ENCODE measurements at places on chromosomes 5 and 9.

DNA sequence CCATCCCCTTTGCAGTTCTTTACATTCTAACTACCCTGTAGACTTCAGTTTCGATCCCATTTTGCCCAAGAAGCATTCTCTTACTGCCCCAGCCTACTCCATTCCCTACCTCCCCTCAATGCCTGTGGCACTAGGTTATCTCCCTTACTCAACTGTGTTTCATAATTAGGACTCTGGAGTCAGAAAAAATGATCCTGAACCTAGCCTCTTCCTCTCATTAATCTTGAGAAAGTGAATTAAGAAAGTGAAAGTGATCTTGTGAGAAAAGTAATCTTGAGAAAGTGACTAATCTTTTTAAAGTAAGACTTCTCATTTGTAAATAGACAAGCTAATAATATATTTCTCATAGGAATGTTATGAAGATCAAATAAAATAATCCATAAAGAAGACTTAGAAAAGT, 444.0 kb upstream of the TRPC7 start:
- no peak for DNase-seq

- DNase-seq = no peak
Observed at GRCh38 chr5:126501448-126501847, 78.2 kb downstream of the GRAMD2B start.

DNA sequence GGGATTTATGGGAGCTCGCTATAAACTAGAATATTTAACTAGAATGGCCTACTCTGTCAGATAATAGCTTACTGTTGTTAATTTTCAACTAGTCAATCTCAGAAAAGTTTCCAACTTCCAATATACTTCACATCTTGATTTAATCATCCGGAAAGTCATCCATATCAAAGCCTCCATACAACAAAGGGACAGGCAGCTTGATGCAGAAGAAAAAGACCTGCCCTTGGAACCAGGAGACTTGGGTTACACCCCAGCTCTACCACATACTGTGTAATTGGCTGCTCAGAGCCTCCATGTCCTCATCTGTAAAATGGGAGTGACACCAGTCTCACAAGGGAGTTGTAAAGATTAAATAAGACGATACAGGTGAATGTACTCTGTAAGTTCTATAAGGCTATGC, 1.9 kb downstream of the PTPN3 start:
- DNase-seq = no peak

DNA sequence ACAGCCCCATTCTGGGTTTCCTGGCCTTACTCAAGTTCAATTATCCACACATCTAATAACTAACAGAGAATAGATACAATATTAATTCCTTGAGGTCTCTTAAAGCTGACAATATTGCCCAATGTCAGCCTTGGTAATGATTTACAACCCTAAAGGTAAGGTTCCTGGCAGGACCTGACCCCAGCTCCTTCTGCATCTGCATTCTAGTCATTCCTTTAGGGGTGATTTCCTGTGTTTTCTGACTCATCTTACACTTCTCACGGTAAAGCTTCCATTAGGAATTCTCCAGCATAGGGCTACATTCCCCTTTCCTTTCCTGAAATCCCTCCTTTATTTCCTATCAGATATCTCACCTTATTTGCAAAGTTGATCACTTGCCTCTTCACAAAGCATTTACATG, 9.3 kb downstream of the HAVCR1 start:
- no peak for DNase-seq

DNA sequence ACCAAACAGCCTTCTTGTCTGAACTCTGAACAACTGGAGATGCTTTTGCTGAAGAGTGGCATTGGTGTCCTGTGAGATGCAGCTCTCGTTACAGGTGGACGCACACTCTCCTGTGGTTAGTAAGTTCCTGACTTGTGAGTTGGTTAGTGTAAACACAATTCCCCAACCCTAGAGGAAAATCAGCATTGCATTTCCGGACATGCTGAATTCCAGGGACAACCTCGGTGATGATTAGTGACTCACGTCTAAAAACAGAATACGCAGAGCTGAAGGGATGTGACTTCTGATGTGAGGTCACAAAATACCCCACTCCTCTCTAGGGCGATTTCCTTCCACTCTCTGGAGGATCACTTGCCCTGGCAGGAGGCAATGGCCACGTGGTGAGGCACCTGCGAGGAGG, 5.0 kb downstream of the OR2V2 start:
- DNase-seq = peak; percentile 50

All from non-pigmented ciliary epithelial cell (primary cell).